Activated naive CD8-positive, alpha-beta T cell treated with anti-CD3 and anti-CD28 coated beads, Interleukin-2, amount 50 U/mL, for 24 hours (primary cell): ENCODE measurements at places on chromosomes 6 and 20.
A peak's percentile ranks its signal among the peaks of the same experiment; 100 is the strongest.

DNA sequence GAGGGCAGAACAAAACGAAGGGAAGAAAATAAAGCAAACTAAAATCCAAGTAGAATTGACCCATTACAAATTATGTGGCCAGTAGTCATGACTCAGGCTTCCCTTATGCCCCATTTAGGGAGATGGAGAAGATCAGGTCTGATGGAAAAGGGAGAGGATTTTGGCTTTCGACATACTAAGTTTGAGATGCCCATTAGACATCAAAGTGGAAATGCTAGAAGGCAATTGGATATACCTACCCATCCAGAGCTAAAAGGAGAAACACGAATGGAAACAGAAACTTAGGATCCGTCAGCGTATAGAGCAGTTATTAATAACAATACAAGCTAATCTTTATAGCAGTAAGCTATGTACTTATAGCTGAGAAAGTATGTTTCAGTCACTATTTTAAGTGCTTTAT is 4.8 kb downstream of the TRPC4AP start:
- no peak for DNase-seq

DNA sequence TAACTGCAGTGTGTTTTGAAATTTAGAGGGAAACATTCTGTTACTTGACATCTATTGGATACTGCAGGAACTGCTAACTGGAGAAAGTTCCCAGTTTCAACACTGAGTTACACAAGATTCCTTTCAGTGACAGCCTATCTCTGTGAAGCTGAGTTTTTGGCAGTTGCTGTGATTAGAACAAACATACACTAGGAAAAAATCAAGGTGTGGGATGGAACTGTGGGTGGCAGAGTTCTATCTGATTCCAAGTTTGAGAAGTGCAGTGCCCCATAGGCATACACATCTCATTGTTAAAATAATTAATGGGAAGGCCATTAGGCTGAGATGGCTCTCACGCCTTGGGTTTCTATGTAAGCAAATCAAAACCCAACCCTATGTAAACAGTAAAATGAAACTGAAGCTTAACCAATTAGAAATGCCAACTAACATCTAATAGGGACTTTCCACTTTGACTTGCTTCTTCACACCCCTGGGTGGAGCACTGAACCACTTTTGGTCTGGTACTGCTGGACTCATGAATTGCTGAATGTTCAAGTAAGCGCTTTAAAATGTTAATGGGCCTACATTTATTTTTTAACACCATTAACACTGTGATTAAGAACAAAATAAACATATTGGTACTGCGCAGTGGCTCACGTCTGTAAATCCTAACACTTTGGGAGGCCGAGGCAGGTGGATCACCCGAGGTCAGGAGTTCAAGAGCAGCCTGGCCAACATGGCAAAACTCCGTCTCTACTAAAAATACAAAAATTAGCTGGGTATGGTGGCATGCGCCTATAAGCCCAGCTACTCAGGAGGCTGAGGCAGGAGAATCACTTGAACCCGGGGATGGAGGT is 55.2 kb upstream of the TBC1D7 start:
- DNase-seq: no peak

DNA sequence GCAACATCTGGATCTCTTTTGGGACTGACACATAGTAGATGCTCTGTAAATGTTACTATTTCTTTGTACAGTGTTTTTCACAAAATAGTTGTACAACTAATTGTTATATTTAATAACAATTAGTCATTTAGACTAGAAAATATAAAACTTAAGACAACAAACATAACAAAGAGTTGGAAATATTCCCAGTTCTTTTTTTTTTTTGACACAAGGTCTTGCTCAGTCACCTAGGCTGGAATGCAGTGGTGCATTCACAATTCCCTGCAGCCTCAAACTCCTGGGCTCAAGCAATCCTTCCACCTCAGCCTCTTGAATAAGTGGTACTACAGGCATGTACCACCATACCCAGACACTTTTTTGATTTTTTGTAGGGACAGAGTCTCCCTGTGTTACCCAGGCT is 105.8 kb downstream of the UTRN start:
- DNase-seq: no peak

- no peak for DNase-seq
Measured at GRCh38 chr6:131036601-131037000, 26.4 kb downstream of the EPB41L2 start.

DNA sequence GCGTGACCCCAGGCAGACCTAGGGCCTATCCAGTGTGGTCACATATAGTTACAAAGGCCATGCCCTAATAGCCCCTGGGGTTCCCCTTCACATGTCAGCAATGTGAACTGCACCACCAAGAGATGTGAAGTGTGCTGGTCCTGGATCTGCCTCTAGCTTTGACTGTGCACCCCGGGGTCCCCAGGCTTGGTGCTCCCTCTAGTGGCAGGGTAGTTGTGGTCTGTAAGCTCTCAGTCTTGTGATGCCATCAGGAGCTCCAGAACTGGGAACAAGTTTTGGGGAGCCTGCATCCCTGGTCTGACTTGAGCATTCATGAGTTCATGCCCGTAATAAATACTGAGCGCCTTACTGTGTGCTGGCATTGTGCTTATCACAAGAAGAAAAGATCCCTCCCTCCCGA is 143.4 kb downstream of the DHX35 start:
- no peak for DNase-seq

DNA sequence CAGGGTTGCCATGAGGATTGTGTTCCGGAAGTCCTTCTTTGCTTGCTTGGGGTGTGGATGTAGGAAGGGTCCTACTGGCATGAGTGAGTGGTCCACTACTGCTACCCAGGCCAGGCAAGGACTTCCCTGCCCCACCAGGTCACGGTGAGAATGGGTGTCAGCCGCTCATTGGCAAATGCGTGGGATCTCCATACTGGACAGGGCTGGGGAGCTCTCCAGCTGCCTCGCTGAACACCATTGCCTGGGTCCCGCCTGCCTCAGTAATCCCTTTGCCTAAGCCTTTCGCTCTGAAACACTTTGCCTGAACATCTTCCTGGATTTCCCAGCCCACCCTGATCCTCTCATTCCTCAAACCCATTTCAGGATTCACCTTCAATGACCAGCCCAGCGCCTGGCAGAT is 59.5 kb downstream of the CTCFL start:
- no peak for DNase-seq

- peak; percentile 68 for DNase-seq
Measured at GRCh38 chr6:31737991-31738979, 1.5 kb upstream of the MSH5 start.

- no peak for DNase-seq
Measured at GRCh38 chr6:20085817-20086216, 126.5 kb downstream of the MBOAT1 start.

GRCh38 chr6:157101166-157101565 is 222.2 kb downstream of the TMEM242 start:
- no peak for DNase-seq

DNA sequence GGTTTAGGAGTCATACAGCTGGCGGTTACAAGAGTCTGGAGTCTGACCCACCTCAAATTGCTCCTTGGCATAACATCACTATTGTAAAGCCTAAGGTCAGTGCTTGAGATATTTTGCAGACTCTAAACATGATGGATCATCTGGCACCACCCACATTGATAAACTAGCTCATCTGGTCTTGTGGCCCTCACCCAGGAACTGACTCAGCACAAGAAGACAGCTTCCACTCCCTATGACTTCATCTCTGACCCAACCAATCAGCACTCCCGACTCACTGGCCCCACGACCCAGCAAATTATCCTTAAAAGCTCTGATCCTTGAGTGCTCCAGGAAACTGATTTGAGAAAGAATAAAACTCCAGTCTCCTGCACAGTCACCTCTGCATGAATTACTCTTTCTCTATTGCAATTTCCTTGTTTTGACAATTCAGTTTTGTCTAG is 115.9 kb downstream of the CD24 start:
- no peak for DNase-seq

- DNase-seq: peak; percentile 36
Measured at GRCh38 chr6:107670792-107671199, 153.3 kb downstream of the SCML4 start.

GRCh38 chr6:143482593-143482992 is 28.9 kb downstream of the FUCA2 start:
- no peak for DNase-seq

- DNase-seq: no peak
Measured at GRCh38 chr6:112690497-112691202, 343.5 kb downstream of the RFPL4B start.

- DNase-seq: no peak
Measured at GRCh38 chr6:11994875-11995461, 17.1 kb upstream of the HIVEP1 start.

- DNase-seq: no peak
Measured at GRCh38 chr6:136763255-136763654, 29.0 kb downstream of the MAP3K5 start.

- DNase-seq: no peak
Measured at GRCh38 chr6:165702669-165703068, 39.6 kb upstream of the PDE10A start.

GRCh38 chr6:13407709-13408695 is 79.4 kb downstream of the GFOD1 start:
- no peak for DNase-seq

- DNase-seq: peak; percentile 33
Measured at GRCh38 chr20:23048283-23049200, 930 bp downstream of the THBD start.

DNA sequence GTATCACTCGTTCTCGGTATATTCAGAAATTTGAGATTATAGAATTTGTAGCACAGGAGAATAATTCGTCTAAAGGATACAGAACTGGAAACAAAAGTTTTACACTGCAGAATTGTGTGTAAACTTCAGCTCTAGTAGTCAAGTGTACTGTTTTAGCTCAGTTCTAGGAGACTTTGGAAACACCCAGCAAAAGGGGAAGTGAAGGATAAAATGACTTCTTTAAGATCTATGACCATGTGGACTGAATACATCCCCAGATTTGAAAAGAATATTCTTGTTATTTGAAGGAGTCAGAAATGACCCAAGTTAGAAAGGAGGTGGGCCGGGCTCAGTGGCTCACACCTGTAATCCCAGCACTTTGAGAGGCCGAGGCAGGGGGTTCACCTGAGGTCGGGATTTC is 174.0 kb upstream of the FOXQ1 start:
- no peak for DNase-seq
